ENCODE measurements at places on chromosomes 13 and 19.

GRCh38 chr13:29081036-29081435, 260.9 kb downstream of the MTUS2 start:
- DNase-seq: no peak

- DNase-seq: no peak
These were observed 133.7 kb downstream of the MTUS2 start for GRCh38 chr13:28953714-28954418.

- DNase-seq: no peak
These were observed 3.7 kb upstream of the ZNF329 start for GRCh38 chr19:58154287-58154678.

DNA sequence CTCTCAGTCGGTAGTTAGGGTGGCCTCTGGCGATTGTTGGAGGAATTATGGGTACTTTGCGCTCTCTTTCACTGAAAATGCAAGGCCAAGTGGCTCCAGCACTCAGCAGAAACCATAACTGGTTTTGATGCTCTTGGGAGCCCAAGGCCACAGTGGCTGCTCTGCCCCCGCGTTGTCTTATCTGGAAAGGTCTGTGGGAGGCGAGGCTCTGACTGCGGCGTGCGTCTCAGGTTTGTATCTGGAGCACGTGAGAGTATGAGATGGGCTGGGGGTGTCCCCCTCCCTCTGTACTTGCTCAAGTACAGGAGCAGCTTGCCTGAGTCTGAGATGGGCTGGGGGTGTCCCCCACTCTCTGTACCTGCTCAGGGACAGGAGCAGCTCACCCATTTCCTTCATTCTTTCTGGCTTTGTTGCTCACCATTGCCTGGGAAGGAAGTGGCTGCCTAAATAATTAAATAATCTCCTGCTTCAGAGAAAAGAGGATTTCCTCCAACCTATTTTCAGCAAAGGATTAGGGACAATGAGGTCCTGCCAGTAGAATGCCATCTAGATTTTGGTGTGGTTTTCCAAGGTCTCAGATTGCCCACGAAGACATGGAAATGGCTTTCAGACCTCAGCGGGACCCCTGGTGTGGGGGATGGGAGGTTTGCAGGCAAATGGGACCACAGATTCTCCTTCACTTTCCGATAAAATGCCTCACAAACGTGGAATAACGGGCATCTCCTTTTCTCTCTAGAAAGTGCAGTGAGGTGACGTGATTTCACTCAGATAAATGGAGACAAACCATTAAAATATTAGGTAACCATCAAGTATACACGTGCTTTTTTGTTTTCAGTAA, 14.7 kb downstream of the ATP11A start:
- DNase-seq: no peak

DNA sequence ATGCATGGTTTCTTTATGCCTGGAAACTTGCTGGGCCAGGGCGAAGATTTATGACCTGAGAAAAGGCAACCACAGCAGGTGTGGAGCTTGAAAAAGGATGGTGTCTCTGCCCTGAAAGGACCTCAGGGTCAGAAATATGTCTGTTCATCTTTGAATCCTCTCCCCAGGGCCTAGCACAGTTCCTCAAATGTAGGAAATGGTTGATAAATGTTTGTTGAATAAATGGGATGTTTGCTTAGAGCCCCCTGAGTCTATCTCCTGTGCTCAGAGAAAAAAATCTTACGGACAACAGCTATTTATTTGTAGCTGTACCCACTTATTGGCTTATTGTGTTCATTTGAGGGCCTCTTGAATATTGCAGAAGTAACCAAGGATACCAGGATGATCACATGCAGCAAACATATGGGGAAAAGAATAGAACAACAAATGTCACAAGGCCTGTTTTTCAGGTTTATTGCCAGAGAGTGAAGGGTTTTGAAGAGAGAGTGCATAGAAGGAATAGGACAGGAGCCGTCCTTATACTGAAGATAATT, 114.5 kb downstream of the KLF5 start:
- DNase-seq: no peak

GRCh38 chr19:19399733-19400433, 5.6 kb upstream of the GATAD2A start:
- DNase-seq: no peak

GRCh38 chr19:31497709-31498108, 148.5 kb upstream of the TSHZ3 start:
- no peak for DNase-seq

GRCh38 chr19:51157265-51157664, 15.2 kb downstream of the SIGLEC7 start:
- DNase-seq: no peak
